ENCODE measurements at places on chromosomes 3 and 15.

DNA sequence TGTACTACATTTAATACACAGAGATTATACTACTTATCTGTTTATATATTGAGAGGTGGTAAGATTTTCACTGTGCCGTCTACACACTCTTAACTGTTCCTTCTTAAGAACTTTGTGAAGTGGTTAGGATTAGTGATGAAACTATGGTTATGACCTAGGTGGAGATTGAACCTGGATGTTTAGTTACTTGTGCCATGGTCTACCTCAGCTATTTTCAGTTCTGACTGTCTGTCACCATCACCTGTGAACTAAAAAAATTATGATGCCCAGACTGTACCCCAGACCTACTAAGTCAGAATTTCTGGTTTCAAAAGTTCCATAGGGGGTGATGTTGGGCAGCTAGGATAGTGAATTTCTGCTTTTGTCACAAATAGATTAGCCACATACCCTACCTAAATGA, 6.4 kb downstream of the RASA2 start:
- no peak for DNase-seq

- no peak for DNase-seq
These were observed 23.2 kb downstream of the NRG4 start for GRCh38 chr15:75989045-75989444.

GRCh38 chr3:59995563-59995962, 945.7 kb upstream of the CFAP20DC start:
- no peak for DNase-seq

DNA sequence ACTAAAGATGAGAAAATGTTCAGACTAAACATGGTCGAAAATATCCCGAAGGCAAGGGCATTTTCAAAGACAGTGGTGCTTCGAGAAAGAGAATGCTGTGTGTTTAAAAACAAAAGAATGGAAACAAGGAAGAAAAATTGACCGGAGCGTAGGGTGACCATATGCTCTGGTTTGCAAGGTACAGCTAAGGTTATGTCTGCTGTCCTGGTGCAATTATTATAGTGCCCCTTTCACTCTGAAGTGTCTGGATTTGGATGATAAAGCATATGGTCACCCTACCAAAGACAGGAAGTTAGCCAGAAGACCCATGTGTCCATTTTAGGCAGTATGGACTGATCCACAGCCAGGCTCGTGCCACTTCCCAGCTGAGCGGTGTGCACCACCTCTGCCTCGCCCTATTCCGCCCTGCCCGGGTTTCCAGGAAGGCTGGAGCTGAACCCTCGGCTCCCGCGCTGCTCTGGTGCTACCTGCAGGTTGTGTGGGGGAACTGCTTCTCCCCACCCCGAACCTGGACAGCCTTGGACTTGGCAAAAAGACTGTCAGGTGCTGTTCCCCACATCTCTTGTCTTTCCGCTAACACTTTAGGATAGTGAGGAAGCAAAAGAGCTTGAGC, 25.2 kb downstream of the GOLGA6D start:
- DNase-seq, result peak; percentile 31

DNA sequence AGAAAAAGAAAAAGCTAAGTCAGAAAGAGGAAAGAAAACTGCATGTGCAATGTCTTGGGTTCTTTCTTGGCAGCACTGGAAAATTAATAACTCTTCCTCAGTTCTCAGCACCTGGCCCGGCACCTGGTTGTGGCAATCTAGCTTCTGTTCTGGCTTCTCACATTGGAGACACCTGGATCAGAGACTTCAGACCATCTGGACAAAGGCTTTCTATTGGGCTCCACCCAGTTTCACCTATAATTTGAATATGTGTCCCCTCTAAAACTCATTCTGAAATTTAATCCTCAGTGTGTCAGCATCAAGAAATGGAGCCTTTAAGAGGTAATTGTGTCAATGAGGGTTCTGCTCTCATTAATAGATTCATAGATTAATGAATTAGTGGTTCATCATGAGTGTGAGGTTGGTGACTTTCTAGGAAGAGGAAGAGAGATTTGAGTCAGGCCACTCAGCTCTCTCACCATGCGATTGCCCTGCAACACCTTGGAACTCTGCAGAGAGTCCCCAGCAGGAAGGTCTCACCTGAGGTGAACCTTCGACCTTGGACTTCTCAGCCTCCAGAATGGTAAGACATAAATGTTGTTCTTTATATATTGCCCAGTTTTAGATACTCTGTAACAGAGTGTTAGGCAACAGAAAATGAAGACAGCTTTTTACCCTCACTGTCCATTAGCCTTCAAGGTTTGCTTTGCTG, 679.9 kb downstream of the NTRK3 start:
- DNase-seq, result no peak

DNA sequence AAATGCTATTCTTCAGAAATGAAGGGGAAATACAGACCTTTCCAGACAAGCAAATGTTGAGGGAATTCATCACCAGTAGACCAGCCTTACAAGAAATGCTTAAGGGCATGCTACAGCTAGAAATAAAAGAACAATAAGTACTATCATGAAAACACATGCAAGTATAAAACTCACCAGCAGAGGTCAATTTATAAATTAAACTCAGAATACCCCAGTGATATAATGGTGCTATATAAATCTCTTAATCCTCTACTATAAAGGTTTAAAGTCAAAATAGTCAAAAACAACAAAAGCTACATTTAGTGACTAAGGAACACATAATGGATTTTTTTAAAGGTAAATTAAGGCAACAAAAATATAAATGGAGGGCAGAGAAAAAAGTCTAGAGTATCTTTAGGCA, 142.5 kb downstream of the CPNE4 start:
- DNase-seq, result no peak

GRCh38 chr3:139263798-139264197, 80.0 kb upstream of the MRPS22 start:
- DNase-seq, result no peak

- DNase-seq, result no peak
These were observed 44.8 kb upstream of the GNB5 start for GRCh38 chr15:52236013-52236412.

DNA sequence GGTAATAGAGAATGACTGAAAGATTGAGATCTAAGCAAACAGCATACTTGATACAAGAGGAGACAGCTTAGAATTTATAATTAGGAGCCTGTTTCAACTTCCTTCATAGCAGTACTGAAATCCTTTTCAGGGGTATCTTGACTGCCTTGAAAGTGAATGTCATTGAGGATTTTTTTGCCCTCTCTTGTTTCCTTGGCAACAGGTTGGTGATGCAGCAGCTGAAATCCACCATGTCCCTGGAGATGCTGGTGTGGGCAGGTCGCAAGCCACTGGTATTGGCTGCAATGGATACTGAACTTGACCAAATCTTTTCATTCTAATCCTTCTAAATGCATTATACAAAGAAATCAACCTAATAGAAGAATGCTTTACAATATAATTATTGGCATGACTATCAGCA, 59.3 kb upstream of the GAP43 start:
- no peak for DNase-seq

DNA sequence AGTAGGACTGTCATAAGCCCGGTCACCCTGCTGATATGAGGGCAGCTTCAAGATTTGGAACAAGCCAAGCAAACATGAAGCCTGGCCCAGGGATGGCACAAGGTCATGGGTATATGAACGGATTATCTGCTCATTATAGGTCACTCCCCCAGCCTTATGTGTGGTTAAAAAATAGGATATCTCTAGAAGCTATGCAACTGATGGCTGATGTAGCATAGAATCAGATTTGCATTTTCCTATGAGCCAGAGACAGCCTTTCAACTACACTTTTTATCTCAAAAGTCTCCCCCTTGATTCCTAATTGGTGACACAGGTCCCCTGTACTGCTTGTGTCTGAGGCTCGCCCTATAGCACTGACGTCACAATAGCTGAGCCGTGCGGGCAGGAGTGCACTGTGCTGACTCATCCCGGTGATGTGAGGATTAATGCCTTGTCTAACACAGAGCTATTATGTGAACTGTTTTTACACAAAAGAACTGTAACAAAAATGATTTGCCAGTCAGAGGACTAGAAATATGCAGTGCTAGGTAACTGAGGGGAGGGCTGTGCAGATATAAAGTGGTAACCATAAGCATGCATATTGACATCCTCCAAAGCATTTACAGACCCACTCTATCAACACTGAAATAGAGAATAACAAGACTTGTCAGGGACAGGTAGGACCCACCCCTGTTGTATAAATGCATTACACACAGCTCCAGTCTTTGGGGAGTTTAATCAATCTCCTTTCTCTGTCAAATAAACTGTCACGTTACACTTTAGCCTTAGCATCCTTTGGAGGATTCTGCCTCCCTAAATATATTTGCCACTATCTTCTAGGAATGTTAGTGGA, 204.9 kb downstream of the TIGIT start:
- no peak for DNase-seq

DNA sequence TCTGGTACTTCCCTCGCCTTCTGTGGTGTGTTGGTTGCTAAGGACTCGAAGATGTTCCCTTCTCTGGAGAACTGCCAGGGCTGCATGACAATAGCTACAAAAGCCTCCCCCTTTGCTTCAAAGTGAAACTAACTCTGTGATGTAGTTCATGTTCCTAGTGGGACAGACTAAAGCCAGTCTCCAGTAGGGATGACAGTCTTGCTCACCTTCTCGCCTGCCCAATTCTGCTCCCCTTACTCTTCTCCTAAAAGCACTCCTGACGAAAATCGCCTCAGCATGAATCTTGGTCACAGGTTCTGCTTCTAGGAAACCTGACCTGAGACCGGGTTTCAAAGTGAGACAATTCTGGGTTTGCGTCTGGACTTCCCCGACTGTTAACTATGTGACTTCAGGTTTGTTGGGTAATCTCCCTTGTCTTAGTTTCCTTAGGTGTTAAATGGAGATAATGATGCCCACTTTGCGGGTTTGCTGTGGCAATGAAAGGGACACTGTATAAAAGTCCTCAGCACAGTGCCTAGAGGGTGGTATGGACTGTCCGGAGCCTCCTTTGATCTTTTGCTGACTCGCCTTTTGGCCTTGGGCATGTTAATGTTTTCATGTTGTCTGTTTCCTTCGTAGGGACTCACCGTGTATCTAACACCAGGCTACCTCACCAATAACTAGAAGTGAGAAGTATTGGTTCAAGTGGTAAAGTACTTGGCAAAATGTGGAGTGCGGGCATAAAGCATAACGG, 24.9 kb upstream of the THRB start:
- no peak for DNase-seq

GRCh38 chr3:30426293-30426993, 180.0 kb upstream of the TGFBR2 start:
- DNase-seq, result peak; percentile 85

GRCh38 chr15:60520013-60520824, 41.3 kb upstream of the ICE2 start:
- no peak for DNase-seq

GRCh38 chr3:12924437-12924836, 83.1 kb upstream of the RPL32 start:
- DNase-seq, result no peak

GRCh38 chr3:184491011-184491576, 70.5 kb upstream of the EPHB3 start:
- no peak for DNase-seq

DNA sequence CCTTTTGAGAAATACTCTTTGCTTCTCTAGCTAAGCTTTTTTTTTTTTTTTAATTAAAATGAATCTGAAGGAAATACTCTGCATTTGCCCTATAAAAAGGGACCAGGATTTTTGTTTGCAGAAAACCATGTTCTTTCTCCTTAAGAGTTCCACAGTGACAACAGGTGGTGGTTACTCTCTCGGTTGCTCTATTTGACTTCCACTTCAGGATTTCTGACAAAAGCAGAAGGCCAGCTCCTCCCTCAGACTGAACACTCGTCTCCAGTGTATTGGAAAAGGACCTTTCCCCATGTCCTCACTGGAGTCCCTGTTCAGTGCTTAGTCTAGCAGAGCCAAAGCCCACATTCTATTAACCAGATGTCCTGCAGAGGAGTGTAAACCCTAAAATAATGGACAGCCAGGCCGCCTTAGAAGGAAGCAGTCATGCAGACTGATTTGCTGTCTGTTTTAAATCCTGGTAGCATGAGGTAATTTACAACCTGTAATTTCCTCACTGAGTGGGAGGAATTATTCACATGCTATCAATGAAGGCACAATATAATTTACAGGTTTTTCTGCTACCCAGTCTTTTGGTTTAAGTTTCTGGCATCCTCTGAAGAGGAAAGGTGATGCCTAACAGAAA, 599.3 kb downstream of the PYDC2 start:
- no peak for DNase-seq

DNA sequence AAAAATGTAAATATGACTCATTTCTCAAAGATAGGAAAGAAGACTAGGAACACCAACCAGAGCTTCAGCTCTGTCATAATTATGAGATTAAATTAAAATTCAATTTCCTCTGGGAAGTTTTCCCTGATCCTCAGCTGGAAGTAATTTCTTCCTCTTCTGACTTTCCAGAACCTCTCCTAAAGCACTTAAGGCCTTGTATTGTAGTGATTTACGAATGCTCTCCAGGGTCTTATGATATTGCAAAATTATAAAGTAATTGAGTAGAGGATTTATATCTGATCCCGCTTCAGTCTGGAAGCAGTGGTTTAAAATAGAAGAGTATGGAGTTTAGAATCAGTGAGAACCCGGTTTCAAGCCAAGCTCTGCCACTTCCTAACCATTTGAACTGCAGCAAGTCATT, 279.8 kb downstream of the ZPLD1 start:
- DNase-seq, result no peak

DNA sequence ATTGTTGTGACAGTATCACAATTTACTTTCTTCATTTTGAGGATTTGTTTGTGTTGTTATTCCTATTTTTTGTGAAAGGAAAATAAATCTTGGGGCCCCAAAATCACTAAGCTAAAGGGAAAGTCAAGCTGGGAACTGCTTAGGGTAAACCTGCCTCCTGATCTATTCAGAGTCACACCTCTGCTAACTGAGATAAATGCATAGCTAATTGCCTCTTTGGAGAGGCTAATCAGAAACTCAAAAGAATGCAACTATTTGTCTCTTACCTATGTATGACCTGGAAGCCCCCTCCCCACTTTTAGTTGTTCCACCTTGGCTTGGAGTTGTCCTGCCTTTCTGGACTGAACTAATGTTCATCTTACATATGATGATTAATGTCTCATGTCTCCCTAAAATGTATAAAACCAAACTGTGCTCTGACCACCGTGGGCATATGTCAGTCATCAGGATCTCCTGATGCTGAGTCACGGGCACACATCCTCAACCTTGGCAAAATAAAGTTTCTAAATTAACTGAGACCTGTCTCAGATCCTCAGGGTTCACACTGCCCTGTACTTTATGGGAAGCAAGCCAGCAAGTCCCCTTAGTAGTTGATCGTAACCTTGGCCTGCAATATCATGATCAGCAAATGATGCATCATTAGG, 523.2 kb upstream of the GOLIM4 start:
- no peak for DNase-seq

GRCh38 chr3:124395162-124395561, 335.1 kb upstream of the UMPS start:
- no peak for DNase-seq

DNA sequence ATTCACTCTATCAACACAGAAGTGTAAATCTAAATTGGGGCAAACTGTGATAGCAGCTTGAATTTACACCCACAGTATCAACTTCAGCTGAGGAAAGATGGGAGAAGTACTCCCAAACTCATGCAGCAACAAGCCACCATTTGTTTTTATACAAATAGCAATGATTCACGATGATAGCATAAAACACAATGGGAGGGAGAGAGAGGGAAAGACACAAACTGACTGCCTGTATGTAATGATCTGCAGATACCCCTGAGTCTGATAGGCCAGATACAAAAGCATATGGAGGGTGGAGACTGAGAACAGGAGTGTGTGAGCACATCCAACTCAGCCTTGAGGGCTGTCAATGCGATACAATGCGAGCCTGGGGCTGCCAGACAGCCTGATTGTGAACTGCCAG, 79.2 kb downstream of the CNTN3 start:
- DNase-seq, result no peak
